ENCODE measurements at places on chromosomes 1 and 21. TPM values are rescaled to one million over a fixed set of nuclear protein-coding genes. Genes with fewer than 3 reads are reported as not detected.

The ITGB3BP gene
- 19.1 TPM for total RNA-seq

The AUNIP gene
- total RNA-seq = 0.24 TPM

The PGLYRP3 gene
- total RNA-seq = not detected

The BNIPL gene
- 0.27 TPM for total RNA-seq

The TIAM1 gene
- 20.4 TPM for total RNA-seq

The MCOLN3 gene
- 55.7 TPM for total RNA-seq

The AK2 gene
- total RNA-seq = 143 TPM

The HSF2BP gene
- not detected for total RNA-seq

The DEPDC1 gene
- total RNA-seq = 0.57 TPM

The TOMM20 gene
- total RNA-seq = 84.5 TPM

The AQP10 gene
- not detected for total RNA-seq

The PDZK1IP1 gene
- 0.17 TPM for total RNA-seq

The OR2W3 gene
- not detected for total RNA-seq

The ADCY10 gene
- total RNA-seq = not detected

The B4GALT3 gene
- 28.1 TPM for total RNA-seq

The FCRL1 gene
- total RNA-seq = not detected

The CTNNBIP1 gene
- 26.9 TPM for total RNA-seq

The ACKR1 gene
- total RNA-seq = 3.9 TPM

The CR2 gene
- total RNA-seq = not detected

The HLX gene
- 10.5 TPM for total RNA-seq

The C1orf94 gene
- total RNA-seq = not detected

The USP1 gene
- 17.0 TPM for total RNA-seq

The KLHDC8A gene
- total RNA-seq = 36.8 TPM

The MNDA gene
- total RNA-seq = 14.2 TPM

The LCE3D gene
- total RNA-seq = not detected

The TTLL10 gene
- total RNA-seq = not detected

The UTP25 gene
- 7.5 TPM for total RNA-seq

The ITLN2 gene
- not detected for total RNA-seq

The GJA4 gene
- total RNA-seq = 21.3 TPM
